A549 treated with dexamethasone at 1 μM for 4 hours (cell line): ENCODE measurements at places on chromosomes 1 and 21. TPM values are rescaled to one million over a fixed set of nuclear protein-coding genes. Genes with fewer than 3 reads are reported as not detected.

The ATP6V1G3 gene
- not detected in 5 replicates for total RNA-seq

The SERPINC1 gene
- total RNA-seq = 0.06 to 0.16 TPM (median 0.13 TPM) in 4 of 5 replicates, not detected in the other

The CFHR1 gene
- 0.17 to 0.19 TPM (median 0.18 TPM) in 5 replicates for total RNA-seq

The THBS3 gene
- total RNA-seq = 5.1 to 10.0 TPM (median 7.6 TPM) in 5 replicates

The SH2D1B gene
- total RNA-seq = 0.11 to 0.36 TPM (median 0.21 TPM) in 5 replicates

The HES2 gene
- 3.2 to 5.9 TPM (median 5.1 TPM) in 5 replicates for total RNA-seq
